ENCODE measurements at places on chromosomes 7 and 10. TPM values are rescaled to one million over a fixed set of nuclear protein-coding genes. Genes with fewer than 3 reads are reported as not detected.

GRCh38 chr7:99460651-99461050 lies 5.3 kb downstream of the ATP5MF start:
- no peak for DNase-seq

- DNase-seq = peak; percentile 34
These were observed 196.1 kb upstream of the LRGUK start for GRCh38 chr7:133931053-133931452.

DNA sequence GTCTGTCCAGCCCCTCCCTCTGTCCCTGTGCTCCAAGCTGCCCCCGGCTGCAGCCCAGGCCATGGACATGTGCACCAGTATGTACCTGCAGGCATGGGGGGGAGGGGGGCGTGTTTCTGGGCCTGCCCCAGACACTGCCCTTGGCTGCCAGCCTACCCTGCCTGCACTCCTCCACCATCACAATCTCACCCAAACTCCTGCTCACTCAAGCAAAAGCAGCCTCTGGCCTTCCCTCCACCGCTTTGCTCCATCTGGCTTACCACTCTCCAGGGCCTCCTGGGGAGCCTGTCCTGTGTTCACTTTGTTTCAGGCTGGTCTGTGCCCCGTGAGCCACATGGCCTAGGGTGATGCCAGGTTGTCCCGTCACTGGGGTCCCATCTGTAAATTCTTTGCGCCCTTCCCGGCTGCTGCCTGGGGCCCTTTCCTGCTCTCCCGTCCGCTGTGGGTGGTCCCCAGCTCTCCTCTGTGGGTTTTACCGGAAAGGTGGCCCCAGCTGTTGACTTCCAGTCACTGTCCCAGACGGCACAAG lies 33.3 kb upstream of the PPIF start:
- DNase-seq = no peak

- DNase-seq = peak; percentile 44
These were observed 1.4 kb upstream of the TRIM8 start for GRCh38 chr10:102642736-102643335.

GRCh38 chr10:5655121-5655520 lies 11.3 kb downstream of the ASB13 start:
- no peak for DNase-seq

DNA sequence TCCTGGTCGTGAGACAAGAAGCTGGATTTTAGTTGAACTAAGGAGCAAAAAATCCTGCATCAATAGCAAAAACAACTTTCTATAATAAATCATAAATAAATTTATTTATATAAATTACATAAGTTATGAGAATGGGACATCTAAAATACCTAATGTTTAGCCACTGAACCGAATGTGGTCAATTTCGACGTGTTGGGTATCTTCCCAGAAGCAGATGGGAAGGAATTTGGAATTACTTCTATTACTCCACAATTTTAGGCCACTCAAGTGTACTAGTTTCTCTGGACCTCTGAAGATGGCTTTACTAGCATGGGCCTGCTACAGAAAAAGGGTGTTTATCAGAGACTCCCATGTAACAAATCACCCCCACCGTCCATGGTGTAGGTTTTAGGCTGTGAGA lies 172.0 kb downstream of the PRPF18 start:
- no peak for DNase-seq

GRCh38 chr10:116470768-116471415 lies 43.2 kb downstream of the PNLIPRP3 start:
- DNase-seq = no peak

- no peak for DNase-seq
These were observed 8.3 kb downstream of the IQCE start for GRCh38 chr7:2566890-2567678.

- DNase-seq = peak; percentile 14
These were observed 30.3 kb upstream of the IL6 start for GRCh38 chr7:22696541-22697228.

DNA sequence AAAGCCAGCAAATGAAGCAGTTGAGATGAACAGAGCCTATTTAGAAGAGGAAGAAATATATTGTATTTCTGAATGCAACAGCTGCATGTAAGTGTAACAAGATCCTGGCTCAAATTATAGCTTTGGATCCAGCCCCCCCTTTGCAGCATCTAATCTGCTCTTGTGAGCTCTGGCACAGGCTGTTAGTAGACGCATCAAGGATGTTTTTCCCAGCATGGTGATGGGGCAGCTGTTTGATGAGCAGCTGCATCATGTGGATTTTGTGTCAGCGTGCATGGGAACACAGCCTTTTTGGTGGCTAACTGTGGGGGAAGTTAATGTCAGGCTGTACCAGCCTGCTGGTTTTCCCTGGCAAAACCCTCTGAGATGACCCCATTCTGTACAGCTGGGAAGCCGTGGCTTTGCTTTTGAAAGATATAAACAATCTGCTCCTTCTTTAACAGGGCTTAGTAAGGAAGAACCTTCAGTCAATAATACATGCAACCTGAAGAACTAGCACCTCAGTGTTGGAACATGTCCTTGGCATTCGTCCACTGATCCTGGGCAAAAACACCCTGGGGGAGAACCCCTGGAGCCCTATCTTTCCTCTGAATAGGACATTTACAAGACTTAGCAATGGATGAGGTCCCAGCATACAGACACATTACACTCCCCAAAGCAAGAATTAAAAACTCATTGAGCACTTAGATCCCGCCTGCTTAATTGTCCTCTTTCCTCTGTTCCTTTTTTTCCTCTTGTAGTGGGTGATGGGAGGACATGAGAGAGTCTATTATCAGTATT lies 70.6 kb downstream of the NPS start:
- no peak for DNase-seq

STAG3 gene
- 0.13 TPM for total RNA-seq

- no peak for DNase-seq
These were observed 58.5 kb downstream of the BLNK start for GRCh38 chr10:96212911-96213310.

CLIP2 gene
- 28.8 TPM for total RNA-seq

CYTH3 gene
- total RNA-seq = 17.3 TPM

ZC3HAV1L gene
- 14.2 TPM for total RNA-seq

- DNase-seq = no peak
These were observed 626.3 kb upstream of the POT1 start for GRCh38 chr7:125555916-125556315.

DNA sequence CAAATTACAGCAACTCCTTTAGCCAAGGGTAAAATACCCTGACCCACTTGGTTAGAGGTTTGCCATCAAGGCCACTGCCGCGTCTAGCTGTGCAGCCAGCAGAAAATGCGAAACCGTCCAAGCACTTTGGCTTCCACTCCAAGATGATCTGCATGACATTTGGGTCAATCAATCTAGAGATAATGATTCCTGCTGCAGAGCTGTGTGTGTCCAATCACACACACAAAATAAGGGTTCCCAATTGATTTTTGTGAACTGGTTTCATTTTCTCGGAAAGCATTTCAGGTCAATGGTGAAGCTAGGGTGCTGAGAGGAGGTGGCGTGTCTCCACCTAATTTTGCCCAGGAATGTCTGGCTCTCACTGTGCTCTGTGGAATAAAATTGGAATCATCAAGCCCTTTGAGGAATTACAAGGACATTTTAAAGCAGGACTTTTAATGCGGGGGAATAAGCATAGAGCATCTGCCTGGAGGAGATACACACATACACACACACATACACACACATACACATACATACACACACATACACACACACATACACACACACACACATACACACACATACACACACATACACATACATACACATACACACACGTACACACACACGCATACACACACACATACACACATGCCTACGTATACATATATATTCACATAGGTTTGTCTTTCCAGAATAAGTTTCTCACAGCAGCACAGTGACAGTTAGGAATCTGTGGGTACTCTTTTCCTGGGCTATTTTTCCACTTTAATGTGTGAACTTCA lies 59.5 kb downstream of the ACADSB start:
- no peak for DNase-seq

- DNase-seq = no peak
These were observed 117.1 kb upstream of the HPS1 start for GRCh38 chr10:98563811-98564210.

INMT gene
- under 0.01 TPM for total RNA-seq

CNPY1 gene
- not detected for total RNA-seq

DNA sequence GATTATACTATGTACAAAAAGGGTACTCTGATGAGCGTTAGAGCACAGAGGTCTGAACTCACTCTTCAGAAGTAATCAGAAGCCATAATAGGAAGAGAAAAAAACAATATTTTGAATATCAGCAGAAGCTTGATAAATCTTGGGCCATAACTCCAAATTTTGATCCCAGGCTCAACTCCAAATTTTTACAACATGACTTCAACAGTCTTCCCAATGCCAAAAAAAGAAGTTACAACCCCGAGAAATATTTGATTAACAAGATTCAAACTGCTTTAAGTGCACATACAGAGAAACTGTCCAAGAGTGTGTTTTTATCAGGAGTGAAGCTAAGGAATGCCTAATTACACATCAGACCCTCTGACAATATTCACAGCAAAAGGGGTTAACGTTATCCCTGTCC lies 7.5 kb downstream of the MPP7 start:
- DNase-seq = no peak

DNA sequence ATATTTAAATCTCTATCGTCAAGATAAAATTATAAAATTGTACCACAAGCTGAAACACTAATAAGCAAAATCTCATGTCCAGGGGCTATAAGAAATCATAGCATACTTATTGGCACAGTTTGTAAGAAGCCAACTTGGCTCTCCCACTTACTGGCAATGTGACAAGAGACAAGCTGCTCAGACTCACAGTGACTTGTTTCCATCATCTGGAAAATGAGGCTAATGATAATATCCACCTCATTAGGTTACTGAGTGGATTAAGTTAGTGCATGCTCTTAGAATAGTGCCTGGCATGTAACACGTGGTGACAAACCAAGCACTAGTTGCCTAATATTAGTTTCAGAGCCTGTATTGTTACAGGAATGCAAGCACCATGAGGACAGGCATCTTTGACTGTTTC lies 234.4 kb downstream of the GLI3 start:
- DNase-seq = no peak

ARMC10 gene
- 30.6 TPM for total RNA-seq

ZNF438 gene
- total RNA-seq = 2.9 TPM

GRCh38 chr7:4249241-4249640 lies 432.9 kb upstream of the FOXK1 start:
- no peak for DNase-seq

GRCh38 chr7:44531421-44532380 lies 9.4 kb downstream of the NPC1L1 start:
- DNase-seq = no peak

ANKRD61 gene
- under 0.01 TPM for total RNA-seq

GRCh38 chr10:111498560-111498959 lies 421.7 kb downstream of the ADRA2A start:
- DNase-seq = no peak

DNA sequence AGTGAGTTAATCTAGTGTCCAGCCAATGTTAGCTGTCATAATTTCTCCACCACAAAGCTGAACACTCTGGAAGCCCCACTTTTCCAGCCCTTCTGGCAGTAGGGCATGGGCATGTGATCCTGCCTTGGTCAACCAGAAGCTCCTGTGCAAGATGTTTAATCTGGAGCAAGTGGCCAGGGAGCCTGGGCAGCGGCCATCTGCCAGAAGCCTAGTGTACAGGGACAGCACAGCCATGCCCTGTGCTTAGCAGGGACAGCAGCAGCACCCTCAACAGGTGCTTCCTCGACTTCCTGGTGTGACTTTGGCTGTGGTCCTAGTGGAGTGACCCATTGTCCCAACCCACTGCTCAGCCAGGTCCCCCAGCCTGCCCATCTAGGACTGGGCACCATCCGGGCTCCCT lies 10.3 kb downstream of the RBP3 start:
- no peak for DNase-seq

DNA sequence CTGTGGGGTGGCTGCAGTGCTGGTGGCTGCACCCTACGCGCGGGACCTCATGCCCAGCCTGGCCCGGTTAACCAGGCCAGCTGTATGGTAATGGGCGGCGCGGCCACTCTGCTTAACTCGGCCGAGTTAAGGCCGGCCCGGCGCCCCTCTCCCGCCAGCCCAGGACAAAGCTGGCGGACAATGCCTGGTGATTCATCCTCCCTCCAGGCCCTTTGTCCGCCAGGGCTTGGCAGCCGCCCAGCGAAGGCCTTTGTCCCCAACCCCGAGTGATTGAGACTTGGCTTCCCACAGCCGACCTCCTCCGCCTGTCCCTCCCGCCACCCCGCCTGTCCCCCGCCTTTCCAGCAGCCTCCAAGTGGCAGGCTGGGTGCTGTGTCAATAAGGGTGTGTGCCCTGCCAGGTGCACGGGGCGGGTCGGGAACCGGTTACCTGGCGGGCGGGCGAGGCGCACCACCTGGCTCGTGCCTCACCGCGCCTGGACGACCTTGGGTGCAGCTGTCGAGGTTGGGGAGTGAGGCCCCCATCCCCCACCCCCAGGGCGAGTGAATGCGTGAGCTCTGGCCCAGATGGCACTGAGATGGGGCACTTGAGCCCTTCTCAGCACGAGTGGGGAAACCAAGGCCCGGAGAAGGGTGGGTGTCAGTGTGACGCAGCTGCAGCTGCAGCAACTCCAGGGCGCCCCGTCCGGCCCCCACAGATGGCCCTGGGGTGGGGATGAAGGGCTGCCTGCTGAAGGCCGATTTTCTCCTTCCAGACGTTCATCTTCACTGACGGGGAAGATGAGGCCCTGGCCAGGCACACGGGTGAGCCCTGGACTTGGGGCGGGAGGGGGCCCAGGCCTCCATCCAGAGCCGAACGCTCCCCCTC lies 4.6 kb downstream of the LFNG start:
- DNase-seq = peak; percentile 83

DNA sequence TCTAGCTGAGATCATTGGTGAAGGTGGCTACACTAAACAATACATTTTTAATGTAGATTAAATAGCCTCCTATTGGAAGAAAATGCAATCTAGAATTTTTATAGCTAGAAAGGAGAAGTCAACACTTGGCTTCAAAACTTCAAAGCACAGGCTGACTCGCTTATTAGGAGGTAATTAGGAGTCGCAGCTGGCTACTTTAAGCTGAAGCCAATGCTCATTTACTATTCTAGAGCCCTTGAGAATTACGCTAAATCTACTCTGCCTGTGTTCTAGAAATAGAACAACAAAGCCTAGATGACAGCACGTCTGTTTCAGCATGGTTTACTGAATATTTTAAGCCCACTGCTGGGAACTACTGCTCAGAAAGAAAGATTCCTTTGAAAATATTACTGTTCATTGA lies 101.6 kb upstream of the EEPD1 start:
- DNase-seq = no peak

GRCh38 chr7:102186306-102186705 lies 100.4 kb upstream of the SH2B2 start:
- DNase-seq = peak; percentile 14

All from dermis microvascular lymphatic vessel endothelial cell (primary cell).